GM12878 (cell line): ENCODE measurements at places on chromosomes 5 and 9.

DNA sequence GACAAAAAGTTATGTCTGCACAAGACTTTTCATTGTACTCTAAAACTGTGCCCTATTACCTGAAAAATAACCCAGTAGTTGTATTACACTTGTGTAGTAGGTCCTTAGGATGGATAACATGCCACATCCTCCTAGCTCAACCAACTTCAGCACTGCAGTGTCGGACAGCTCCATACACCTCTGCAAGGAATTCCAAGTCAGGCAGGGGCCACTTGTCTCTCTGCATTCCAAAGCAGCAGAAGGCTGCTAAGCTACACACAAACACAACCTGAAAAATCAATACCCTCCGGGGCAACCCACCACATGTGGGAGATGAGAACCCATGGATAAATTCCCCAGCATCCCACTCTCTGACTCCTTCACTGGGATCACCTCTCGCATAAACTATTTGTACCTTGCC is 50.2 kb downstream of the MED10 start:
- DNase-seq: no peak
- H3K36me3 ChIP-seq: no peaks in the 10 kb centered on the region
- H3K27ac ChIP-seq: no peak overlapping the region
- no peaks in the 10 kb centered on the region for H3K4me1 ChIP-seq

GRCh38 chr5:76202182-76202581 is 119.0 kb downstream of the SV2C start:
- DNase-seq: no peak
- no peak overlapping the region for H3K4me3 ChIP-seq
- H3K36me3 ChIP-seq: no peaks in the 10 kb centered on the region
- no peaks in the 10 kb centered on the region for H3K4me1 ChIP-seq
- no peak overlapping the region for H3K27ac ChIP-seq
- no peaks in the 10 kb centered on the region for H3K27me3 ChIP-seq

DNA sequence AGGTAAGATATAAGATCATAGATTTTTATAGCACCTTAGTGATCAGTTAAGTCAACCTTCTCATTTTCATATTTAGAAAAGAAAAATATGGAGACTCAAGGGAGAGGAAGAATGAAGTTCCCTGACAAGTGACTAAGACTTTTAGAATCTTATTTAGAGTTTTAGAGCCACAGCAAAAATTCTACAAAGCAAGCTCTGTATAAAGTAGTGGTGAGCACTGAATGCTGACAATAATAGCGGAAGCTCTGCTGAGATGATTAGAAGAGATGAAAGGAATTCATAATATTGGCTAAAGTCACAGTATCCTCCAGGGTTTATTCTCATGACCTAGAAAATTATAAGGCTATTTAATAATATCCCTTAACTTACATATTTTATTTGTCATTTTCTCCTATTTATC is 316.0 kb downstream of the PDE4D start:
- H3K4me1 ChIP-seq: no peaks in the 10 kb centered on the region
- no peak overlapping the region for H3K27ac ChIP-seq
- H3K27me3 ChIP-seq: no peaks in the 10 kb centered on the region
- DNase-seq: no peak

- H3K4me3 ChIP-seq: no peak overlapping the region
- no peaks in the 10 kb centered on the region for H3K27me3 ChIP-seq
Observed at GRCh38 chr5:122586351-122586750, 188.5 kb upstream of the SNX2 start.

DNA sequence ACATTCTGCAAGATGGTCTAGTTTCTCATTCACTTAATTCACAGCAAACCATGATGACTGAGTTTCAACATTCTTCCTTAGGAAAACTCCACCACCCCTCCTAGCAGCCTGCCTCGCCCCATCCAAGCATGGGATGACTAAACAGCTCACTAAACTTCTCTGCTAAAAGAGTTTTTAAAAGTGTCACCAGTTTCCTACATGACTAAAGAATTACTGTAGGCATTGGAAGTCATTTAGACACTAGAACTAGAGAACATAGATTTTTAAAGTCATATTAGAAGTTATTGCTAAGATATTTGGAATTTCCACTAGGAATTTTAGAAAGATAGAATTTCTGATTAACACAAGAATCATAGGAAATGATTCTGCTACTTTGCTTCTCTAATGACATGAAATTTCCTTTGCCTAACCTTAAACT is 5.5 kb upstream of the ESM1 start:
- no peaks in the 10 kb centered on the region for H3K36me3 ChIP-seq
- H3K27me3 ChIP-seq: no peaks in the 10 kb centered on the region; the same call in 1 of the 2 replicates
- no peaks in the 10 kb centered on the region for H3K4me1 ChIP-seq
- DNase-seq: no peak
- H3K27ac ChIP-seq: no peak overlapping the region
- H3K4me3 ChIP-seq: no peak overlapping the region

DNA sequence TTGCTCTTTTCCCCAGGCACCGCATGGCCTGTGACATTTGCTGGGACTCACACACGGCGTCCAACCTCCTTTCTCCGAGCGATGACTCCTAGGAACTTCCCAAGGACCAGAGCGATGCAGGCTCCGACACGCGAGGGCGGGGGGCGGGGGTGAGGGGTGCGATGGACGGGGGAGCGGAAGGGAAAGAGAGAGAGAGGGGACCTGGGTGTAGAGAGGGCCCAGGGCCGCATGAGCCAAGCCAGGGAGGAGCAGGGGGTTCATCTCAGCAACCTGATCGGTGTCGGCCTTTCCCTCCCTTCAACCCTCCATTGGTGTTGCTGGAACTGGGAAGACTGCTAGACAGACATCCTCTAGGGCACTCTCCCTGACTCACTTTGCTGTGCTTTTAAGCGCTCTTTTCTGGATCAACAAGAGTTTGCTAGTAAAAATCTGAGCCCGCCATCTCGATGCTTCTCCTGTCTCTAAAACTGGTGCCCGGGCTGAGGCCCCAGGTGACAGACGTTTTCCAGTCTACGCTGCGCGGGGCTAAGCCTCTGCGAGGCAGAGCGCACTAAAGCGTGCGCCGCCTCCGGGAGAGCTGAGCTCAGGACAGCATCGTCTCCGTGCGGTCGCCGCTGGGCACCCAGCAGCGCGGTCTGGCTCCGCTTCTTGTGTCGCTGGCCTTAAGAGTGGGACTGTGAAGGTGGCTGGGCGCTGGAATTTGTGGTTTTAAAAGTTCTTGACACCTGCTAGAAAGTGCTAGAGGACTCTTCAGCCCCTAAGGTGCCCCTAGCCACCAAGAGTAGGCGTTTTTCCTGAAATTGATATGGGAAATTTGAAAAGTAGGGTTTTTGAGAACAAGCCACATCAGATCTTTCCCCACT is 1.0 kb upstream of the TSLP start:
- DNase-seq: no peak
- no peak overlapping the region for H3K4me3 ChIP-seq
- peaks cover 9% of the 10 kb centered on the region for H3K27me3 ChIP-seq
- no peaks in the 10 kb centered on the region; the same call in 1 of the 2 replicates for H3K4me1 ChIP-seq
- H3K27ac ChIP-seq: no peak overlapping the region

GRCh38 chr9:113461285-113461684 is 2.2 kb upstream of the RGS3 start:
- no peaks in the 10 kb centered on the region for H3K36me3 ChIP-seq
- H3K27me3 ChIP-seq: no peaks in the 10 kb centered on the region
- DNase-seq: no peak
- H3K4me3 ChIP-seq: no peak overlapping the region
- H3K4me1 ChIP-seq: no peaks in the 10 kb centered on the region

GRCh38 chr5:104171958-104172690 is 609.5 kb upstream of the NUDT12 start:
- no peaks in the 10 kb centered on the region for H3K36me3 ChIP-seq
- no peaks in the 10 kb centered on the region for H3K4me1 ChIP-seq
- no peak overlapping the region for H3K27ac ChIP-seq
- no peak overlapping the region for H3K4me3 ChIP-seq

DNA sequence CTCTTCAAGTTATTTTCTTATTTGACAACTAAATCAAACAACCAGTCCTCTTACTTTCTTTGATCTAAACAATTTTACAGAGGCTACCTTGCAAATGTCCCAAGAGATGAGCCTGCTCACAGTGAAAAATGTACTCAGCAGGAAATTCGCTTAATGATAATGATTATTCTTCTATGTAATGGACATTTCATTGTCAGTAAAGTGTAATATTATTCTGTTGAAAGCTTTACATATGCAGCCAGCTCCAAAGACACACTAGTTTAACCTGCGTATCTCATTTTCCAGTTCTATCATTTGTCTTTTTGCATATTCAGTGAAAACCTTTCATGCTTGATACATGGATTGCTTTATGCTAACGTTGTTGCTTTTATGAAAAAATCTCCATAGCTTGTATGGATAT is 758.7 kb upstream of the ZNF608 start:
- no peak overlapping the region for H3K4me3 ChIP-seq
- no peak for DNase-seq
- H3K36me3 ChIP-seq: no peaks in the 10 kb centered on the region
- no peak overlapping the region for H3K27ac ChIP-seq
- H3K4me1 ChIP-seq: no peaks in the 10 kb centered on the region

GRCh38 chr5:31722111-31722510 is 83.2 kb downstream of the PDZD2 start:
- no peaks in the 10 kb centered on the region for H3K4me1 ChIP-seq
- no peaks in the 10 kb centered on the region for H3K36me3 ChIP-seq
- DNase-seq: no peak
- H3K27me3 ChIP-seq: no peaks in the 10 kb centered on the region

DNA sequence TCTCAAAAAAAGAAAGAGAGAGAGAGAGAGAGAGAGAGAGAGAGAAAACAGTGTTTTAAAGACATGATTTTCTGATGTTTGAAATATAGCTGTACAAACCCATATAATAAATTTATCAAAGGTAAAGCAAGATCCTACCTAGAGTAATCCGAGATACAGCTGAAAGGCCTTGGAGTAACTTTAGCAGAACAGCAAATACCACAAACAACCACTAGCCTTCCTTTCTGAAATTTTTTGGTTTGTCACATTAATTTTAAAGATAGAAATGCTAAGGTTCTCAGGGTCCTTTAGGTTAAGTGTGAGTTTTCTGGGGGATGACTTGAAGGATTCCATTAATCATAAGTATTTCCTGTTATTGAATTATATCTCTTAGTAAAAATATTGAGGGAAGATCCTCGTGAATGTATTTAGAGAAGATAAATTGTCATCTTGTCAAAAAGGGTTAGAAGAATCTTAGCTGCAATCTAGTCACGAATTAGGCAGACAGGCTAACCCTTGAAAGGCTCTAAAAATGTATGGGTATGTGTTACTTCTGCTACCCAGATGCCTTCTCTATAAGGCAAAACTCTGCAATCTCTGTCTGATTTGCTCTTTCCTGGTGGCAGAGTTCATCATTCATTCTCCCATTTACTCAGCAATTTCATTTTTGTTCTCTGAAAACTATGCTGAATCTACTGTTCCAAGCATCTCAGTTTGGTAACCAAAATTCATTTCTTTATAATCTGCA is 27.3 kb downstream of the F2RL2 start:
- no peak overlapping the region for H3K4me3 ChIP-seq
- no peaks in the 10 kb centered on the region for H3K27me3 ChIP-seq
- H3K4me1 ChIP-seq: no peaks in the 10 kb centered on the region
- H3K27ac ChIP-seq: no peak overlapping the region
- no peaks in the 10 kb centered on the region; the same call in 1 of the 2 replicates for H3K36me3 ChIP-seq

DNA sequence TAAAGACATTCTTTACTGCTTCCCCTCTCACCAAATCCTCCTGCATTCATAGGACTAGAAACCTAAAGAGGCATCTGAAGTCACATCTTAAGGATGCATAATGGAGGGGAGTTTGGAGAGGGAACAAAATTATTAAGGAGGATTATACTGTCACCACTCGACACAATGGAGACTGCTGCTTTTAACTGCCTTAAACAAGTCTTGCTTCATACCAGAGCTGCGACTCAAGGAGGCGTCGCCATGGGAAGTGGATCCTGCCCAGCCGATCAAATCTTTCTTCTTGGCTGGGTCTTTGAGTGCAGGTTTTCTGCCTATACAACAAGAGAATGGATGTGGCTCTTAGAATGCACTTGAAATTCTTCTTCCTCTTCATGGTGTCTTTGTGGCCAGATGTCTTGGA is 66.7 kb upstream of the FOXE1 start:
- no peak overlapping the region for H3K27ac ChIP-seq
- H3K4me1 ChIP-seq: no peaks in the 10 kb centered on the region
- no peaks in the 10 kb centered on the region for H3K36me3 ChIP-seq

DNA sequence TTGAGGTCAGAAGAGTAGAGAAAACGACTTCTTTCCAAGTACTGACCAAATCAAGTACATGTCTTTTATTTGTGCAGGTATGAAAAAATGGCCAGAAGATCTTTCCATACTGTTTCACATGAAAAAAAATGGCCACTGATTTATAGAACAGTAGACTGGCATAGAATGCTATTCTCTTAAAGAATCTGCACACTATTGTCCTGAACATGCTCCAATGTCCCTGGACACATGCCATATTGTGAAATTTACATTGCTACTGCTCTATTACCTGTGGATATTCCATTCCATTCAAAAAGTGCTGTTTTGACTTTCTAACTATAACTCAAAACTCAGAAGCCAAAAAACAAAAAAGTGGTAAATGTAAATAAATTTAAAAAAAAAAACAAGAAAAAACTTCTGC is 60.6 kb downstream of the FBXL17 start:
- no peak overlapping the region for H3K4me3 ChIP-seq
- no peaks in the 10 kb centered on the region for H3K4me1 ChIP-seq
- DNase-seq: no peak
- no peak overlapping the region for H3K27ac ChIP-seq
- H3K27me3 ChIP-seq: no peaks in the 10 kb centered on the region
- H3K36me3 ChIP-seq: no peaks in the 10 kb centered on the region

- H3K27me3 ChIP-seq: no peaks in the 10 kb centered on the region
- DNase-seq: no peak
- no peaks in the 10 kb centered on the region for H3K36me3 ChIP-seq
- H3K4me1 ChIP-seq: no peaks in the 10 kb centered on the region
- H3K27ac ChIP-seq: no peak overlapping the region
Observed at GRCh38 chr9:11892401-11892800, 800.8 kb upstream of the TYRP1 start.

DNA sequence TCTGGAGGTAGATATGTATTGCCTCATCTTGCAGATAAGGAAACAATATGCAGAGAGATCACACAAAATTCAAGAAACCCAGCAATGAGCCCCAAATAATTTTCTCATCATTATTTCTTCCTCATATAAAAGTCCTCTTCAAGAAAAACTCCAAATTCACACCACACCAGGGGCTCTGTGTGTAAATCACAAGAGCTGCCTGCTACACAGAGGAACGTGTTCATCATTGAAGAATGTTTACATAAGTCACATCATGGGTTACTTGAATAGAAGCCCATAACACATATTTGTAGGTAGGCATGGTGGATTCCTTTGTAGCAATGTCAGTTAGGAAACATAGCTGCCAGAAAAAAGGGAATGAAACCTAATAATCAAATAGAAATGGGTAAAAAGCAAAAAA is 308.1 kb upstream of the TLE4 start:
- H3K27me3 ChIP-seq: no peaks in the 10 kb centered on the region
- no peaks in the 10 kb centered on the region for H3K36me3 ChIP-seq
- H3K27ac ChIP-seq: no peak overlapping the region
- no peak overlapping the region for H3K4me3 ChIP-seq

DNA sequence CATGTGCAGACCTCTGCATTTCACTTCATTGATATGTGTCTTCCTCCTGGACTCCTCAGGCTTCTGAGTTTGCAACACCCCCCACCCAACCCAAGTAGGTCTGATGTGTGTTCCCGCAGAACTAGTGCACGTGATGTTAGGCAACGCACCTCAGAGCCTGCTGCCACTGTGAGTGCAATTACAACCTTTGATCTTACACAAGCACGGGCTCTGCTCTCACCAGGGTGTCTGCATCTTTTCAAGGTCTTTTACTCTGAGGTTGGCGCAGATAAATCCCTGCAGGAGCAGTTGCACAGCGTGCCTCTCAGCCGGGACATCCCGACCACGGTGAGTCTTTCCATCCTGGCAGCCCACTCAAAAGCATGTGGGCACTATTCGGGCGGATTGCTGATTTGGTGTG is 80.1 kb downstream of the EGFLAM start:
- no peak overlapping the region for H3K27ac ChIP-seq
- DNase-seq: no peak
- no peak overlapping the region for H3K4me3 ChIP-seq
- no peaks in the 10 kb centered on the region for H3K4me1 ChIP-seq
